ENCODE measurements at places on chromosomes 13 and 19. TPM values are rescaled to one million over a fixed set of nuclear protein-coding genes. Genes with fewer than 3 reads are reported as not detected.

GRCh38 chr13:106445996-106446395, 89.5 kb downstream of the EFNB2 start:
- no peak for DNase-seq

DNA sequence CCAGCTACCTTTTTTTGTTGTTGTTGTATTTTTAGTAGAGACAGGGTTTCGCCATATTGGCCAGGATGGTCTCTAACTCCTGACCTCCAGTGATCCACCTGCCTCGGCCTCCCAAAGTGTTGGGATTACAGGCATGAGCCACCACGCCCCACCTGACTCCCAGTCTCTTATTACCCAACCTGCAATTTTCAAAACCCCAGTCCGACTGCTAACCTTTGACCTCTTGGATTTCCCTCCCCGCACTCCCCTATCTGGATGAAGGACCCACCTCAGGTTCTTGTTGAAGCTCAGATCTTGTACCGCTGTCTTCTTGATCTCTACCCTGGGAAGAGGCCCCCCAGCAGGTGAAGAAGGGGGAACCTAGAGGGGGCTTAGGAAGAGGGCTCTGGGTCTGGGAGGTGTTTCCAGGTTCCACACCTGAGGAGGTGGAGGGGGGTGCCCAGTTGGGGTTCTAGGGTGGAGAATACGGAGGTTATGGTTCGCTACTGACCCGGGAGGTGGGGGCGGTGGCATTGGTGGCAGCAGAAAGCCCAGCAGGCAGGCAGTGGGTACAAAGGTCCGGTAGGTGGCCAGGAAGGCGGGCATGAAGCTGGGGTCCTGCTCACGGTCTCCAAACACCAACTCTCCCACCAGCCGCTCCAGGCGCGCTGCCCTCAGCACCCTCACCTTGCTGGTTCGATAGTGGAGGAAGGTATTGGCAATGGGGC, 2.6 kb downstream of the RGL3 start:
- DNase-seq: no peak

- DNase-seq: peak; percentile 59
Measured at GRCh38 chr19:47699360-47699917, 13.8 kb upstream of the EHD2 start.

- DNase-seq: no peak
Measured at GRCh38 chr13:46578590-46578975, 25.6 kb downstream of the LRCH1 start.

DNA sequence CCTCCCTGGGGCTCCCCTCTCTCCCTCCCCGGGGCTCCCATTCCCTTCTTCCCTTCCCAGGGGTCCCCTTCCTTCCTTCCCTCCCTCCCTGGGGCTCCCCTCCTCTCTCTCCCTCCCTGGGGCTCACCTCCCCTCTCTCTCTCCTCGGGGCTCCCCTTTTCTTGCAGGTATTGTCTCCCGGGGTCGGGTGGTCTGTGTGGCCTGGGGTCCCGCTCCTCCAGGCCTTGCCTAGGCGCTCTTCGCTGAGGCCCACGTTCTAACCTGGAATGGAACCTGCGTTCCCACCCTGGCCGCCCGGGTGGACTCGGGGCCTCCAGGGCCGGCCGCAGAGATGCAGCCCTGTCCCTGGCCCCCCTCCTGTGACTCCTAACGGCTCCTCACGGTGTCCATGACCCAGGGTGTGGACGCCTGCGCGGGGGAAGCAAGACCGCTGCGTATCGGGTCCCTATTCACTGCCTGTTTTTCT, 940 bp upstream of the DCUN1D2 start:
- DNase-seq: peak; percentile 67

The LILRB4 gene
- total RNA-seq: not detected

DNA sequence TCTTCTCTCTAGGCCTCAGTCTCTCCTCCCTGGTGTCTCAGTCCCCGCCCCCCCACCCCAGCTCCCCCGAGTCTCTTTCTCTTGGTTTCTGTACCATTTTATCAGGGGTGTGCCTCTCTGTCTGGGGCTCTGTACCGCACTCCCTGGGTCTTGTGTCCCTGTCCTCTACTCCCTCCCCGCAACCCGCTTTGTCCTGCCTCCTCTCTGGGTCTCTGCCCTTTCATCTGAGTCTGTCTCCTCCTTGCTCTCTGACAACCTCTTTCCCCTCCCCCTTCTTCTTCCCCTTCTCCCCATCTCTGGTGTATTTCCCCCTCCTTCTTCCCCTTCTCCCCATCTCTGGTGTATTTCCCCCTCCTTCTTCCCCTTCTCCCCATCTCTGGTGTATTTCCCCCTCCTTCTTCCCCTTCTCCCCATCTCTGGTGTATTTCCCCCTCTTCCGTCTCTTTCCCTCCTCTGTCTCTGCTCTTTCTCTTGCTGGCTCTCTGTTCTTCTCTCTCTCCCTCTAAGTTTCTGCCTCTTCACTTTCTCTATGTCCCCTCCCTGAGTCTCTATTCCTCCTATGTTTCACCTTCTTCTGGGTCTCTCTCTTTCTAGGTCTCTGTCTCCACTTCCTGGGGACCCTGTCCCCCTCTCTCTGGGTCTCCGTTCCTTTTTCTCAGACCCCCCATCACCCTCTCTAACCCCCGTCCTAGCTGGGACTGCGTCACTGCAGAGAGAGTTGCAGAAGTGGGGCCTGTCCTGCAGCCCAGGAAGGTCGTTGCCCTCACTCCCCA, 2.2 kb upstream of the KCNC3 start:
- DNase-seq: no peak

- no peak for DNase-seq
Measured at GRCh38 chr19:48959341-48960239, 4.9 kb downstream of the BAX start.

DNA sequence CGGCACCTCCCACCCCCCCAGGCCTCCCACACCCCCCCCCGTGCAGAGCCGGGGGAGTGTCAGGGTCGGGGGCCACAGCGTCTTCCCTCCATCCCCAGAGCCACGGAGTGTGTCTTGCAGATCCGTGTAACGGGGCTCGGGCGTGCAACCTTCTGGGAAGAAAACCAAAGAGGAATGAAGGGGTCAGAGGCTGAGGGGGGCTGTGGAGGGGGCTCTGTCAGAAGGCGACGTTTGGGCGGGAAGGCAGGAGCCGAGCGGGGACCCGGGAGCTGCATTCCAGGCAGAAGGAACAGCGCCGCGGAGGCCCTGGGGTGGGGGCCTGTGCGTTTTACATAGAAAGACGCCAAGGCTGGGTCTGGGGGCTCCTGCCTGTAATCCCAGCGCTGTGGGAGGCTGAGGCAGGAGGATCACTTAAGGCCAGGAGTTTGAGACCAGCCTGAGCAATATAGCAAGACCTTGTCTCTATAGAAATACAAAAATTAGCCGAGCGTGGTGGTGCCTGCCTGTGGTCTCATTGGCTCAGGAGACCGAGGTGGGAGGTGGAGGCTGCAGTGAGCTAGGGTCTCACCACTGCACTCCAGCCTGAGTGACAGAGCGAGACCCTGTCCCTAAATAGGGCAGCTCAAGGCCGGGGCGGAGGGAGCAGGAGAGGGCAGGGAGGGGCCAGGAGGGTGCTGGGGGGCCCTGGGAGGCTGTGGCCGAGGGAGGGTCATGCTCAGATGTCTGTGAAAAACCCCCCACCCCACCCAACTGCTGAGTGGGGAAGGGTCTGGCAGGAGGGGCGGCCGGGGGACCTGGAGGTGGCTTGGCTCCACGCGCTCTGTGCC, 27.8 kb downstream of the ARID3A start:
- DNase-seq: no peak

The RXFP2 gene
- total RNA-seq: not detected

GRCh38 chr13:44198826-44199225, 174.8 kb upstream of the SERP2 start:
- no peak for DNase-seq

GRCh38 chr13:30696278-30697176, 38.8 kb upstream of the ALOX5AP start:
- peak; percentile 68 for DNase-seq

The ZNF470 gene
- total RNA-seq: 1.8 TPM

The PLK5 gene
- total RNA-seq: not detected

- no peak for DNase-seq
Measured at GRCh38 chr13:106088085-106088484, 447.4 kb downstream of the EFNB2 start.

DNA sequence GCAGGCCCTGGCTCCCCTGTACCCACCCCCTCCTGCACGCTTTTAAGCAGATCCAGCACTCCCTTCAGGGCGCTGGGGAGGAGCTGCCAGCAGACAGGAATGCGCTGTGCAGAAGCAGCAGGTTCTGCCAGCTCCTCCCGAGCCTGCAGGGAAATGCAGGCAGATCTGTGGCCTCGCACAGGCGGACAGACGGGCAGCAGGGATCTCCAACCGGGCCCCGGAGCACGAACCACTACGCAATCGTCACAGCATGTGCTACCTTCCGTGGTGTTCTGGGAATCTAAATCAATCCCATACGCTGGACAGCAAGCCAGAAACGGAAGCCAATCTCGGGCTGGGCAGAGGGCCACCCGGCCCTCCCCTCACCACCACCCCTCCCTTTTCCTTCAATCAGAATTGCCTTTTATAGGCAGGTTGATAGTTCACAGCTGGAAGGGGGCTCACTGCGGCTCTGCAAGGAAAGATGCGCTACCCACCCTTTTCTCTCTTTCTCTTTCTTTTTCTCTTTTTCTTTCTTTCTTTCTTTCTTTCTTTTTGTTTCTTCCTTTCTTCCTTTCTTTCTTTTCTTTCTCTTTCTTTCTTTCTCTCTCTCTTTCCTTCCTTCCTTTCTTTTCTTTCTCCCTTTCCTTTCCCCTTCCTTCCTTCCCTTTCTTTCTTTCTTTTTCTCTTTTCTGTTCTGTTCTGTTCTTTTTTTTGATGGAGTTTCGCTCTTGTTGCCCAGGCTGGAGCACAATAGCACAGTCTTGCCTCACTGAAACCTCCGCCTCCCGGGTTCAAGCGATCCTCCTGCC, 99.9 kb downstream of the GNG7 start:
- DNase-seq: peak; percentile 77

- peak; percentile 75 for DNase-seq
Measured at GRCh38 chr19:18478545-18479311, 40.8 kb upstream of the ISYNA1 start.

The LGALS14 gene
- total RNA-seq: not detected

The HCST gene
- total RNA-seq: not detected

The CNN1 gene
- 1,183 TPM for total RNA-seq

- no peak for DNase-seq
Measured at GRCh38 chr13:98041081-98041820, 87.8 kb downstream of the IPO5 start.

The FIZ1 gene
- not detected for total RNA-seq

GRCh38 chr19:984165-984967, at the start of gene WDR18:
Gene WDR18, plus strand, starts transcription at chr19:984345. Its CDS starts 9 bp downstream, at chr19:984354.
- DNase-seq: peak; percentile 97

The NLRP5 gene
- total RNA-seq: not detected

GRCh38 chr13:113455384-113455783, 2.1 kb upstream of the ADPRHL1 start:
- no peak for DNase-seq

DNA sequence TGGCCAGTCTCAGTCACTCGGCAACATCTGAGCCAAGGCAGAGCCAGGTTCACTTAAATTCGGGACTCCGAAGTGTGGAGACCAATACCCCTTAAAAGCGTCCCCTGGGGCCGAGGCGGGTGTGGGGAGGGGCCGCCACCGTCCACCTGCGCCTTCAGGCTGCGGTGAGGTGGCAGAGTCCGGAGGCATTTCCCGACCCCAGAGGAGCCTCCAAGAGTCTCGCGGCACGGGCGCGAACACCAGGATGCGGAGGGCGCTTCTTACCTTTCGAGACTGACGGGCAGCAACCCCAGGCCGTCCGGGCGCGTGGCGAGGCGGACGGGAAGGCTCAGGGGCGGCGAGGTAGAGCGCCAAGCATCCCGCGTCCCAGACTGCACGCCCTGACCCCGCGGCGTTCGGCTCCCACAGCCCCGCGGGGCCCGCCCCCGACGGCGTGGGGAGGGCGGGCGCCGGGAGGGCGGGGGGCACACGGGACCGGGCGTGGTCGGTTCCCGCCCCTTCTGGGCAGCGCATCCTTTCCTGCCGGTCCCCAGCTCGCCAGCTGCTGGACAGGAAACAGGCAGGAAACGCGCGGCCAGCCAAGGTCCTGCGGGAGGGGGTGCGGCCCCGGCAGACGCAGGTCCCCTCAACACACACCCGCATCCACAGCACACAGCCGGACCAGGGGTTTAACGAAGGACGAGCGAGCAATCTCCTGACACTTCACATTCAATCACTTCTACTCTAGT, at the start of gene THSD1:
Gene THSD1, minus strand, starts transcription at position 406 of the 728 bp plus-strand sequence. CDS start 3,572 bp downstream, outside the sequence.
- peak; percentile 38 for DNase-seq

GRCh38 chr19:47821460-47822020, at the start of gene CRX:
Gene CRX, plus strand, starts transcription at chr19:47821937. Its CDS starts 12,507 bp downstream, at chr19:47834444.
- no peak for DNase-seq

The ZNF549 gene
- 4.9 TPM for total RNA-seq

DNA sequence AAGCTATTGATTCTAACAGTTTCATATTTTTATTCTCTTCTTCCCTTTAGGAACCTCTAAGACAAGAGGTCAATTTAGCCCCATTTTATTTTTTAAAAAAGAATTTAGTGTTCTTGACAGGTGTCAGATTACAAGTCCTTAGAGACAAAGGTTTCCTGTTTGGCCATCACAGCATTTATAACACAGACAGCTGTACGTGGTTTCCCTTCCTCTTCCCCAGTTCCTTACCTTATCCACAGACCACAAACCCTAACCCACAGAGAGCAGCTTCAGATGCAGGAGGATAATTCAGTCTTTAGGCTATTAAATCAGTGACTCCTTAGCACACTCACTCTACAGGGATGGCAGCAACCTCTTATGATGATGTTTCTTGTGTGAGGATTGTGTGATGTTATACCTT, 1210.1 kb downstream of the DIAPH3 start:
- DNase-seq: no peak

- DNase-seq: no peak
Measured at GRCh38 chr13:24042710-24043440, 117.6 kb upstream of the SPATA13 start.

DNA sequence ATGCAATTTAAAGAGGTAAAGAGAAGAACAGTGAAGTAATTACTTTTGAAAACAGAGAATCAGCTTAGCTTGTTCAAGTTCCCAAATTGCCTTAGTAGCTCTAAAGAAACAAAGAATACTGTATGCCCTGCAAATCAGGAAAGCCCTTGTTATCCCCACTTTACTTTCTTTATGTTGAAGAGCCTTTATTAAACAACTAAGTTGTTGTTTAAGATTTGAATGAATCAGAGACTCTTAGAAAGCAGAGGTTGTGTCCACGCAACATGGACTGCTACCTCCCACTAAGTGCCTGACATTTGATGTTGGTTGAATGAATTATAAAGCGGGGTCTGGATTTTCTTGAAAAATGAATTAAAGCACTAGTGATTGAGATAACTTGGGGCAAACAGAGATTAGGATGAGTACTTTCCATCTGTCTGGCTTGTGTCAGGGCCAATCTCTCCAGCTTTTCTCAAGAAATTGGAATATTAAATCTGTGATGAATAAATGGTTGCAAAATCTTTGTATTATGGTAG, 214.7 kb downstream of the POSTN start:
- no peak for DNase-seq

GRCh38 chr13:32191452-32191998, 123.6 kb downstream of the ZAR1L start:
- DNase-seq: no peak
